ENCODE measurements at places on chromosomes 12 and 14. TPM values are rescaled to one million over a fixed set of nuclear protein-coding genes. Genes with fewer than 3 reads are reported as not detected.

GRCh38 chr12:119036878-119037825, 55.8 kb downstream of the SRRM4 start:
- DNase-seq: peak; percentile 37

Gene HRK
- total RNA-seq: 0.12 TPM

Gene RNASE7
- total RNA-seq: not detected

Gene SERPINA9
- not detected for total RNA-seq
